ENCODE measurements at places on chromosomes 16 and 17.

DNA sequence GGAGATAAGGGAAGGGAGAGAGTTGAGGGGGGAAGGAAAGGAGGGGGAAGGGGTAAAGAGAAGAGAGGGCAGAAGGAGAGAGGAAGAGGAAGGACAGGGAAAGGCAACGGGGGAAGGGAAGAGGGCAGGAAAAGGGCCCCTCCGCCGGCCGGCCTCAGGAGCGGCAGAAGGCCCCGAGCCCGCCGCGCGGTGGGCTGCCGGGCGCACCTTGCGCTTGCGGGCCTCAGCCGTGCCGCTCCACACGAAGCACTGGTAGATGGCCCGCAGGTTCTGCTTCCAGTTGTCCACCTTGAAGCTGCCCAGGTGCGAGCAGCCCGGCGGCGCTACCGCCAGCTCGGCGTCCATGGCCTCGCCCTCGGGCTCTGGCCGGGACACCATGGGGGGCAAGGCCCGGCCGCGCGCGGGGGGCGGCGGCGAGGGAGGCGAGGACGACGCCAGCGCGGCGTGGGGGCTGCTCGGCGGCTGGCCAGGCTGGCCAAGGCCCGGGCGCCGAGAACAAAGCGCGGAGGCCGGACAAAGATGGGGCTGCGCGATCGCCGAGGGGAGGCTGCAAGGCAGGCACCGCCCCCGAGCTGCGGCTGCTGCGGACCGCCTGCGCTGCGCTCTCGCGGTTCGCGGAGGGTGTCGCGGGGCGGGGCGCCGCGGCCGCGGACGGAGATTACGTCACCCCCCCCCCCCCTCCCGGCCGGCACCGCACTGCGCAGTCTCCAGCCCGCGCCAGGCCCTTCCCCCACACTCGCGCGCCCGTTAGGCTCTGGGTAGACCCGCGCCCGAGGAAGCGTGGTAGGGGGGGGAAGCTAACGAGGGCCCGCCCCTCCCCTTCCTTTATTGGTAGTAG is at the start of gene USP22:
USP22 (minus strand) TSS at position 554 of the 838 bp plus-strand sequence; CDS start at position 378, 176 bp downstream.
- DNase-seq, result no peak

DNA sequence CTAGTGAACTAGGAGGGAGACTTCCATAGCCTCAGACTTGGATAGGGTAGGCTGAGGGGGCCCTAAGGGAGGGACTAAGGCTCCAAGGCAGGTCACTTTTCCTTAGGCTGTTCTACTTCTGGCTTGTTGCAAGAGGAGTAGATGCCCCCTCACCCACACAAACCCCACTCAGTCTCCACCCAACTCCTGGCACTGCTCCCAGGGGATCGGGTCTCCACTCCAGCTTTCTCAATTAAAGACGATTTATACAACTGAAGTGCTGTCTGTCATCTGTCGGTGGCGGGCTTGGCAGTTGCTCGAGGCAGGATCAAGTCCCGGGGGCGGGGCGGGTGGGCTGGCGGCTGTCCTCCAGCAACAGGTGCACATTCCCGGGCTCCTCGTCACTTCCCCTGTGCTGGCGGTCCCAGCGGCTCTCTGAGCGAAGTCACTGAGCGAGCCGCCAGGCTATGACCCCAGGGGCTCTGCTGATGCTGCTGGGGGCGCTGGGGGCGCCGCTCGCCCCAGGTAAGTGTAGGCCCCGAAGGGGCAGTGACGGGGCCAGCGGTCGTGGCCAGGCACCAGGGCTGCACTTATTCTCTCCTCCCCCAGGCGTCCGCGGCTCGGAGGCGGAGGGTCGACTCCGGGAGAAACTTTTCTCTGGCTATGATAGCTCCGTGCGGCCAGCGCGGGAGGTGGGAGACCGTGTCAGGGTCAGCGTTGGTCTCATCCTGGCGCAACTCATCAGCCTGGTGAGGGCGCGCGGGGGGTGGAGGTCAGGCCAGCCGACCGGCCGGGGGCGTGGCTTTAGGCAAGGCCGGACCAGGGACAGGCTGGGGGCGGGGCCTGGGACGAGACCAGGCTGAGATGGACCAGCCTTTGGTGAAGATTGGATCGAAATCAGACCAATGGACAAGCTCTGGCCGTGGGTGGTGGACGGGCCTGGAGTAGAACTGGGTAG is at the start of gene CHRNB1:
CHRNB1 (plus strand) TSS at position 380 of the 937 bp plus-strand sequence; CDS start at position 447, 67 bp downstream.
- peak; percentile 86 for DNase-seq

- no peak for DNase-seq
Observed at GRCh38 chr16:12646490-12647274, 157.0 kb downstream of the CPPED1 start.

GRCh38 chr16:26526633-26527032 is 540.1 kb upstream of the C16orf82 start:
- no peak for DNase-seq

DNA sequence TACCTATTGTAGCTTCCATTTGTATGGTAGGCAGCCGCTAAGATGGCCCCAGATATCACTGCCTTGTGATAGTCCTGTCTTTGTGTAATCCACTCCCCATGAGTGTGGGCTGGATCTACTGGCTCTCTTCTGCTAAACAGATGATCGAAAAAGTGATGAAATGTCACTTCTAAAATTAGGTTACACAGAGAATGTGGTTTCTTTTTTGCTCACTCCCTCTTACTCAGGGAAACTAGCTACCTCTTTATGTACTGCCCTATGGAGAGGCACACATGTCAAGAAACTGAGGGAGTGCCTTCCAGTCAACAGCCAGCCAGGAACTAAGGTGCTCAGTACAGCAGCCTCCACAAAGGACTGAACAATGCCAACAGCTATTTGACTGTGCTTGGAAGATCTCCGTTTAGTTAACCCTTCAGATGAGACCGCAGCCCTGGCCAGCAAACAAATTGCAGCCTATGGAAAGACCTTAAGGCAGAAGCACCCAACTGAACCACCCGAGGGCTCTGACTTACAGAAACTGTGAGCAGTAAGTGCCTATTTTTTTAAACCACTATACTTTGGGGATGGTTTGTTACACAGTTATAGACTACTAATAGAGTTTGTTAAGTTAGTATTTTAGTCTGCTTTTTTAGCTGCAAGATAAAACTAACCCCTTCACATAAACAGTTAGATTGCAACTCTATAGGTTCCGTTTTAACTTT is 113.2 kb upstream of the MAF start:
- no peak for DNase-seq

- DNase-seq, result peak; percentile 80
Observed at GRCh38 chr17:73304971-73305812, 6.6 kb downstream of the CDC42EP4 start.

- peak; percentile 41 for DNase-seq
Observed at GRCh38 chr17:73172252-73172651, 7.4 kb downstream of the SSTR2 start.

DNA sequence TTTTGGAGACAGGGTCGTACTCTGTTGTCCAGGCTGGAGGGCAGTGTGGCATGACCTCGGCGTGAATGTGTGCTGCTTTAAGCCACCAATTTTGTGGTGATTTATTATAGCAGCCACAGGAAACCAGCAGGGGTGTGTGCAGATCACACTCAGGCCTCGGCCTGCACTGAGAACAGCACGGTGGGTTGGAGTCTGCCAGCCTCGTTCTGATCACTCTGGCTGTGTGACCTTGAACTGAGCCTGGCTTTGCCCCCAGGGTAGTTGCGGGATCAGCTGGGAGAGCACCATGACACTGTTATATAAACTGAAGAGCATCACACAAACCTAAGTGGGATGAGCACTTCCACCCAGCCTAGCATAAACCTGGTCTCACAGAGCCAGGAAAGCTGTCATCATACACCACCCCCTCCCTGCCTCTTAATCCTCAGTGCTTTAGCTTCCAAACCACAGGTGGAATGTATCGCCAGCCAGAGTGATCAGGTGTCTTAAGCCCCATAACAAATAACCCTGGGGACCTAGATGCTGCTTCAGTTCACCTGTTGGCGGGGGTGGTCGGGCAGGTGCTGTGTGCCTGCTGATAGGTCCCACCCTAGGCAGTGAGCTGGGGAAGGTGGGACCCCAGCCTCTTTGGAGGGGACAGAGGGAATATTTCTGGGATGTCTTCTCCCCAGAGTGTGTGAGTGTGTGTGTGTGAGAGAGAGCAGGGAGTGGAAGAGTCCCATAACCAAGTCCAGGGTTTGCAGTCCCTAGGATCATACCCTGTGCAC is 28.6 kb upstream of the NDRG4 start:
- DNase-seq, result no peak

- no peak for DNase-seq
Observed at GRCh38 chr16:11492808-11493530, 93.8 kb downstream of the LITAF start.

DNA sequence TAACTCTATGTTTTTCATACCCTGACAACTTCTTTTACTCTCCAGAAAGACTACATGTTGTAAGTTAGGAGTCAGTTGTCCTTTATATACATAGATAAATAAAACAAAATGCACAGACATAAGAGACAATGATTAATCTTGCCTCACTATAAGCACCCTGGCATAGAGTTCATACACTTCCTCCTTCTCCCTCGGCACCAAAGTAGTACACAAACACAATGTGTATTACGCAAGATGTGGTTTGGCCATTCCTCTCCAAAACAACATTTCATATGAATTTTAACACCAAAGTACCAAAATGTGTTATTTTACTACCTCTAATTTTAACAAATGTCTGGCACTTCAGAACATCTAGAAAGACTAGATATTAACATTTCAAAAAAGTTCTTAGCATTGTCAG is 17.2 kb upstream of the SLFN11 start:
- DNase-seq, result no peak

- no peak for DNase-seq
Observed at GRCh38 chr16:72139908-72140307, 32.0 kb downstream of the PMFBP1 start.

- DNase-seq, result peak; percentile 1
Observed at GRCh38 chr16:62190426-62190825, 154.2 kb upstream of the CDH8 start.

DNA sequence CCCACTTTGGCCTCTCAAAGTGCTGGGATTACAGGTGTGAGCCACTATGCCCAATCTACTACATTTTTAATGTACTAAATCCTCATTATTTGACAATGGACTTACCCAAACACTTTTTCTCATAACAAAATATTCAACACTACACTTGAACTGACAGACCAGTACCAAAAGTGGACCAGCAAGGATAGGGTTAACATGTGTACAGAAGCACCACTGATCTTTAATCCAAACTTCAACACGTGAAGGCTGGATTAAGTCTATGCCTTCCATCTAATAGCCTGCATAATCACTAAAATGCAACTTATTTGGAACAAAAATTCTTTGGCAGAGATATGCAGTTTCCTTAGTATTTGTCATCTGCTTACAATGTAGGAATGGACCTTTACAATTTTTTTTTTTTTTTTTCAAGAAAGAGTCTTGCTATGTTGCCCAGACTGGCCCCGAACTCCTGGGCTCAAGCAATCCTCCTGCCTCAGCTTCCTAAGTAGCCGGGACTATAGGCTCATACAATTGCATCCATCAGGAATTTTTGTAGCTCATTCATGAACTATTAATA is 60.0 kb upstream of the BCAR1 start:
- DNase-seq, result no peak

- DNase-seq, result no peak
Observed at GRCh38 chr17:75819116-75819515, 25.1 kb downstream of the UNC13D start.

Data from LHCN-M2 (cell line).